ENCODE measurements at places on chromosomes 7 and 10.

- no peak for DNase-seq
These were observed 57.4 kb downstream of the CHST15 start for GRCh38 chr10:124035928-124036558.

- DNase-seq = no peak
These were observed 71.6 kb downstream of the HERPUD2 start for GRCh38 chr7:35623381-35623780.

GRCh38 chr7:53095731-53096501, 60.5 kb downstream of the POM121L12 start:
- no peak for DNase-seq

- DNase-seq = no peak
These were observed 31.1 kb upstream of the LYZL1 start for GRCh38 chr10:29257784-29258135.

DNA sequence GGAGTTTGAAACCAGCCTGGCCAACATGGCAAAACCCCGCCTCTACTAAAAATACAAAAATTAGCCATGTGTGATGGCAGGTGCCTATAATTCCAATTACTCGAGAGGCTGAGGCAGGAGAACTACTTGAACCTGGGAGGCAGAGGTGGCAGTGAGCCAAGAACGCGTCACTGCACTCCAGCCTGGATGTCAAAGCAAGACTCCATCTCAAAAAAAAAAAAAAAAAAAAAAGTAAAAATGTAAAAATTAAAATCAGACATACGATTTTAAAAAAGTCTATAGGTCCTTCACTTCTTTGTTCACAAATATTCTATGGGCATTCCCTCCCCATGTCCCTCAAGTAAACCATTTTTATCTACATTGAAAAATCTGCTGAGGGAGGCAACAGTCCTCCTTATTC, 34.9 kb upstream of the TLL2 start:
- DNase-seq = peak; percentile 35
